ENCODE measurements at places on chromosomes 13 and 19.

DNA sequence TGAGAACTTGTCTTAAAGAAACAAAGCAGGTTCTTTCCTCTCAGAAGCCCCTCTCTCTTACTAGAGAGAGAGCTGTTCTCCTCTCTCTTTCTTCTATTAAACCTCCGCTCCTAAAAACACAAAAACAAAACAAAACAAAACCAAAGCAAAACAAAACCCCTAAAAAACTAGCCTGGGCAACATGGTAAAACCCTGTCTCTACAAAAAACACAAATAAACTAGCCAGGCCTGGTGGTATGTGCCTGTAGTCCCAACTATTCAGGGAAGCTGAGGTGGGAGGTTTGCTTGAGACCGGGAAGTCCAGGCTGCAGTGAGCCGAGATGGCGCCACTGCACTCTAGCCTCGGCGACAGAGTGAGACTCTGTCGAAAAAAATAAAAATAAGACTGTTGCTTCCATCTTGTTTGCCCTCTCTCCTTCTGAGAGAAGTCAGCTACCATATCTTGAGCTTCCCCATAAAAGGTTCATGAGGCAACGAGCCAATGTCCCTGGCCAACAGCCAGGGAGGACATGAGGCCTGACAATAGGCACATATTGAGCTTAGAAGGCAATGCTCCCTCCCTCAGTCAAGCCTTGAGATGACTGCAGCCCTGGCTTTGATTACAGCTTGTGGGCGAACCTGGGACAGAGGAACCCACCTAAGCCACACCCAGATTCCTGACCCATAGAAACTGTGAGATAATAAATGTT, 17.5 kb upstream of the FLT3 start:
- no peak for DNase-seq

- DNase-seq, result peak; percentile 94
Observed at GRCh38 chr19:52397310-52398080, at the start of gene ZNF528. ZNF528 (plus strand) TSS chr19:52397849; CDS start chr19:52402014, 4,165 bp downstream.

DNA sequence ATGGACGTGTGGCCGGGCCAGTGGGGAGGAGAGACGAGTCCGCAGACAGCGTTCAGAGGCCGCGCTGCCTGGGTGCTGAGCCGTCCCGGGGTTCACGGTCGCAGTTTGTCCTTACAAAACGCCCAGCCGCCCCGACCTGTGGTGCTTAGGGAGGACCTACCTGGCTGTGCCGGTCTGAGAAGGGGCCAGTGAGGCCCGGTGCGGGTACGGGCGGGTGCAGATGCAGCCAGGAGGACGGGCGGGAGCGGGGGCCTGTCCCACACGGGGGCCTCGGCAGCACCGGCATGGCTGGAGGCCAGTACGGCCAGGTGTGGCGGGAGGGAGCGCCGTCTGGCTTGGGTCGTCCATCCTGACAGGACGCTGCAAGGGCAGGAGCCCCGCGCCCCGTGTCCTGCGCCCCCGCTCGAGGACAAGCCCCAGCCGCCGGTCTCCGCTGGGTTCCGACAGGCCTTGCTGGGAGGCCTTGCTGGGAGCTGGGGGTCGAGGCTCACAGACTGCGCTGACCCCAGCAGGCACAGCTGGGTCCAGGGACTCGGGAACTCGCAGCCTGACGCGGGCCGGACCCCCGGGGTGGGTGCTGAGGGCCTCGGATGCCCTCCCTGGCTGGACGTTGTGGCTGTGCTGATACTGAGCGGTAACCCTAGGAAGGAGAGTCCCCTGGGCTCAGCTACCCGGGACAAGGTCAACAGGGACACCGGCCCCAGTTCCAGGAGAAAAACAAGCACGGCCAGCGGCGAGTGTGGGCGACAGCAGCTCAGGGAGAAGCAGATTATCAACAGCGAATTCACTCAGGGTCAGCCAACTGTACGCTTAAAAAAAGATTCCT, 5.3 kb upstream of the PROZ start:
- no peak for DNase-seq

DNA sequence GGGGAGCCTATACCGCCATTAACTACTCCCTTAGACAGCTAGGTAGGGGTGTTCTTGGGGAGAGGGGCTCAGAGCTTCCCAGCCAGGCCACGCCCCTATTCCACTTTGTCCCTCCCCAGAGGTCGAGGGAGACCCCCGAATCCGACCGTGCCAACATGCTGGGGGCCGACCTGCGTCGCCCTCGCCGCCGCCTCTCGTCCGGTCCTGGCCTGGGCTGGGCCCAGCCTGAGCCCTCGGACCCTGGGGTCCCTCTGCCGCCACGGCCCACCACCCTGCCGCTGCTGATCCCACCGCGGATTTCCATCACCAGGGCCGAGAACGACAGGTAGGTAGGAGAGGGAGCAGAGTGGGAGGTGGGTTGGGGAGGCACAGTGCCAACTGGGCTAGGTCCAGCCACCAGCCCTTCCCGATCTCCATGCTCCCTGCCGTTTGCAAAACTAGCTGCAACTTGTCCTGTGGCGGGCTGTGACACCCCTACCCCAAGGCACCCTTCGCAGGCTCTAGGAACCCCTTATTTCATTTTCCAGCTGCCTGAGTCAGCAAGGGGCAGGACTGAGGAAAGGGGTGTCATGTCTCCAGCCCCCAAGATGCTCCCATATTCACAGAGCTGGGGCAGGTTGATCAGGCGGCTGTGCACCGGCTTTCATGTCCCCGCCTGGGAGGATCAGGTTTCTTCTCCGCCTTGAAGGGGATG, 2.6 kb upstream of the PDE4A start:
- peak; percentile 16 for DNase-seq

- no peak for DNase-seq
Observed at GRCh38 chr19:56174550-56174949, 1.3 kb upstream of the GALP start.

- DNase-seq, result no peak
Observed at GRCh38 chr13:29754473-29754806, 96.0 kb downstream of the UBL3 start.

- DNase-seq, result peak; percentile 16
Observed at GRCh38 chr19:53432088-53432661, 391 bp downstream of the ZNF761 start.

- no peak for DNase-seq
Observed at GRCh38 chr13:112741185-112741755, 51.4 kb downstream of the ATP11A start.

DNA sequence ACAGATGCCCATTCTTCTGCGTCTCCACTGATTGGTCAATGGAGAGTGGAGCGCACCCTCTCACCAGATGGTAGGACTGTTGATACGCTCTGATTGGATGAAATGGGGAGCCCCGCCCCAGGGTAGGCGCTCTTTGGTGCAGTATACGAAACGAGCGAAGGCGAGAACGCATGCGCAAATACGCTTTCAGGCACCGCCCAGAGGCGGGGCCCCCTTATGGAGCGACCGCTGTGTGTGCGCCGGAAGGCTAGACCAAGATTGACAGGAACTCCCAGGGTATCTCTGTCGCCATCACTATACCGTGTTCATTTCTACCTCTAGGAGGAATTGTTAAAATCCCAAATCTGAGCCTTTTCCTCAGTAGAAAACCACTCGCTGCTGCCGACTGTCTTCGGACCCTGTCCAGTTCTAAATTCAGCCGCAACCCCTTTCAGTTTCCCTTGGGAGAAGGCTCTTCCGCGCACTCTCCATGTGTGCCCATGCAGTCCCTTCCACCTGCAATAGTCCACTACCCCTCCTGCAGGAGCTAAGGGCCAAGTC, 720 bp upstream of the HNRNPL start:
- DNase-seq, result no peak

- DNase-seq, result no peak
Observed at GRCh38 chr13:111359237-111359915, 38.9 kb downstream of the TEX29 start.

DNA sequence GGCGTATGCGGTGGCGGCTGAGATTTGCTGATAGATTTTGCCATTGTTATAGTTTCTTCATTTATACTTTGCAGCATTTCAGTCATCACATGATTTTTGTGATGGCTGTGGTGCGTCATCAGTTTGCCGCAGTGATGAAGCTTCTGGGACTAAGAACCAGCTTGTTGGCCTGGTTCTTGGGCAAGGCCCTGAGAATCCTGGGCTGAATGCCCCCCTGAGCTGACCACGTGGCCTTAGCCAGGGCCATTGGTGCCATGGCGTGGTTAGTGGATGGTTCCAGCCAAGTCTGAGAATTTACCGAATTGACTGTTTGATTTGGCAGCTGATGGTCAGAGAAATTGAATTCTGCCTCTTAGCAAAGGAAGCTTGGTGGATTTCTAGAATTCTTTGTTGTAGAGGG, 17.8 kb downstream of the GATAD2A start:
- no peak for DNase-seq

GRCh38 chr13:33919120-33919519, 101.2 kb downstream of the RFC3 start:
- no peak for DNase-seq

- peak; percentile 80 for DNase-seq
Observed at GRCh38 chr19:19540715-19541515, 2.9 kb downstream of the CILP2 start.

DNA sequence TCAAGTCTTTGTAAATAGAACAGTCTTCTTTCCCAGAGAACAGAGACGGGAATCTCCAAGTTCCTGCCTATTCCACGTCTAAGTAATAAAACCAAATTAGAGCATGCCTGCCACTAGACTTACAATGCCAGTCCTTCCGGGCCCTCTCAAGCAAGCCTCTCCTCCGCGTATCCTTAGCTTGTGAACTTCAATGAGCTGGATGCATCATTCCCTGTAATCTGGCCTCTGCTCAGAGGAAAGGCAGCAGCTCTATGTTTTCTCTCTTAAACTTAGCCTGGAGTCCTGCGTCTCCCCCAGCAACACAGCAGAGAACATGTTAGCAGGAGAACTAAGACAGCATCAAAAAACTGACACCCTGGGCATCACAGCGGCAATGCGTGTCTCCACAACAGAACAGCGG, 8.2 kb downstream of the NALCN start:
- no peak for DNase-seq

DNA sequence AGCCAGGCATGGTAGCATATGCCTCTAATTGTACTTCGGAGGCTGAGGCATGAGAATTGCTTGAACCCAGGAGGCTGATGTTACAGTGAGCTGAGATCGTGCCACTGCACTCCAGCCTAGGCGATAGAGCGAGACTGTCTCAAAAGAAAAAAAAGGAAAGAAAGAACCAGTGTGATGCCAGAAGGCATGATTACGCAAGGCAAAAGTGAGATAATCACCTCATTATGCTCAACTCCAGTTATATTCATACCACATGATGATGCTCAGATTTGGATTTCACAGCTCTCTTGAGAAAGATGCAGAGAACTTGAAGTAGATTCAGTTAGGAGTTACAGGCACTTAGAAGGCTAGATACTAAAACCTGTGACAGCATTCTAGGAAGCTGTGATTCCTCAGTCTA, 21.8 kb downstream of the RCBTB1 start:
- DNase-seq, result no peak

DNA sequence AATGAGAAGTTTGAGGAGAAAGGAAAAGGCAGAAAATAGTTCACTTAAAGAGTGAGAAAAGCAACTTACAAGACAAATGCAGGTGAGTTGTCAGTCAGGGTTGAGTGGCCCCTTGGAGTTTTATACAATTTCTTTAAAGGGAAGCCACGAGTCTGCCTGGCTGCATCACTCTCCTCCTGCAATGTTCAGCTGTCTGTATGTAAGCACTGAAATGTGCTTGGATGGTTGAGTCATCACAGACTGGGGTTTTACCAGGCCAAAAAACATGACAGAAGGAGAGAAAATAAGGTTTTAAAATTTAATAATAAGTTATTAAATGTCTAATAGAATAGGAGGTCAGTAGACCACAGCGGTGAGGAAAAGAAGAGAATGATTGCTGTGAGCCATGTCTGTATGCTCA, 51.0 kb upstream of the FGF14 start:
- no peak for DNase-seq

- DNase-seq, result no peak
Observed at GRCh38 chr19:7905268-7905667, 1.6 kb downstream of the MAP2K7 start.

- no peak for DNase-seq
Observed at GRCh38 chr19:14138576-14139265, 2.3 kb upstream of the ASF1B start.

- DNase-seq, result no peak
Observed at GRCh38 chr13:52921194-52921593, 72.8 kb upstream of the PCDH8 start.

- no peak for DNase-seq
Observed at GRCh38 chr13:35387682-35388250, 88.7 kb downstream of the MAB21L1 start.

GRCh38 chr13:30867089-30867669, 38.9 kb upstream of the MEDAG start:
- no peak for DNase-seq

DNA sequence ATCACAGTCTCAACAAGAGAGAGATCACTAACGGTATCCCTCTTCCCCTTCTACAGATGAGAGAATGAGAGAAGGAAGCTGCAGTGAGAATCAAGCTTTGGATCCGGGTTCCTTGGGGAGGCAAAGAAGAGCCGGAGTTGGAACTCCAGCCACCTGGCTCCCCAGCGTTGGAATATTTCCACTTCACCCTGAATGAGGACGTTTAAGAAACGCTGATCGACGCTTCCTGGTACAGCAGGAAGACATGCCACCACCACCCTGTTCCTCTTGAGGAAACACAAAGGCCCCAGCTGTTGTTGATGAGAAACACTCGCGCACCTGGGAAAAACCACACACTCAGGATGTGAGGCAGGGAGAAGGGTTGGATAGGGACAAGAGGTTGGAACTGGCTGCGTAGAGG, 11.3 kb upstream of the CACNG8 start:
- no peak for DNase-seq

GRCh38 chr19:33638167-33639034, 16.6 kb downstream of the CHST8 start:
- no peak for DNase-seq

DNA sequence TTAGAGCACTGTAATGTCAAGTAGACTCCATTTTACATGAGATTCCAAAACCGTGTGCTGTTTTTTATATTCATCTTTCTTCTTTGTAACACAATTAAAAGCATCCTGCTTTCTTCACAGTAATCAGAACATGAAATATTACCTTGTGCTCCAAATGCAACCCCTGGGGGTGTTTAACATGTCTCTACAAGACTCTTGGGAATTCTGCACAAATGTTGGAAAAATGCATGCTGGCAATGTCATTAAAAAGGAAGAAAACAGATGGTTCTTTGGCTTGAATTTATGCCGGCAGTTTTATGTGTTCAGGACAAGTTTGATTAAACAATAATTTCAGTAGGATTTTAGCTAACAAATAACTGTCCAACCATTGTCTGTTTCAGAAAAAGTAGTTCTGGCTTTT, 159.1 kb downstream of the LIG4 start:
- DNase-seq, result no peak

Data from activated naive CD4-positive, alpha-beta T cell treated with anti-CD3 and anti-CD28 coated beads, Interleukin-2, amount 50 U/mL, for 16 hours (primary cell).